NCI-H345 (cell line): ENCODE measurements at places on chromosomes 4 and X.

DNA sequence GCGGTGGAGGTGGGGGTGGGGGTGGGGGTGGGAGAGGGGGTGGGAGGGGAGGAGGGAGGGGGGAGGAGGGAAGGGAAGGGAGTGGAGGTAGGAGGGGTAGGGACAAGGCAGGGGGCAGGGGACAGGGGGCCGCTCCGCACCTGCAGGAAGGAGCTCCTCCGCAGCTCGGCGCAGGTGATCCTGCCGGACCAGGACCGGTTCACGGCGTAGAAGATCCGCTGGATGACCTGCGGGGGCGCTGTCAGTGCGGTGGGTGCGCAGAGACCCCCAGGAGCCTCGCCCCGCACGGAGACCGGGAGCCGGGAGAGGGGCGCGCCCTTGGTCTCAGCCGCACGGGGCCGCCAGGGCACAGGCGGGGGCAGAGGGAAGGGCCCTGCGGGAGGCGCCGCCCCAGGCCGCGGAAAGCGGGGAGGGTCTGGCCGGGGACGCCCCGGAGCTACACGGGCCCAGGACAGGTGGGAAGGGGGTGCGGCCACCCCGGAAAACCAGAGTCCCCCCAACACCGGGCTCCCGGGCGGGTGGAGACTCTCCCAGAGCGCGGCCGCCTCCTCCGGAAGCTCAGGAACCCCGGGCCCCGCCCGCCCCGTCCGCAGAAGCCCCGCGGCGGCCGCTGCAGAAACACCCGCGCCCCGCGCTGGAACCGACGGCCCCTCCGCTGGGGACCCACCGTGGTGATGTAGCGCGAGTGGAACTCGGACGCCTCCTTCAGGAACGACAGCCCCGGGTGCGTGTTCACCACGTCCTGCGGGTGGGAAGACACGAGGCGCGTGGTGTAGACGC is 27.6 kb upstream of the GTPBP6 start:
- DNase-seq = no peak

GRCh38 chr4:133151341-133151690 is 2.2 kb downstream of the PCDH10 start:
- peak; percentile 61 for DNase-seq

GRCh38 chr4:152408514-152409327 is 127.2 kb downstream of the FBXW7 start:
- DNase-seq = peak; percentile 8

GRCh38 chrX:23871905-23872546 is 35.7 kb downstream of the APOO start:
- DNase-seq = no peak
